ENCODE measurements at places on chromosomes 5 and 9.
A peak's percentile ranks its signal among the peaks of the same experiment; 100 is the strongest.

- DNase-seq: no peak
Observed at GRCh38 chr5:143152445-143152844, 251.0 kb downstream of the NR3C1 start.

GRCh38 chr9:34862836-34863235, 95.2 kb upstream of the PHF24 start:
- no peak for DNase-seq

- no peak for DNase-seq
Observed at GRCh38 chr9:89929673-89930480, 325.1 kb downstream of the GADD45G start.

DNA sequence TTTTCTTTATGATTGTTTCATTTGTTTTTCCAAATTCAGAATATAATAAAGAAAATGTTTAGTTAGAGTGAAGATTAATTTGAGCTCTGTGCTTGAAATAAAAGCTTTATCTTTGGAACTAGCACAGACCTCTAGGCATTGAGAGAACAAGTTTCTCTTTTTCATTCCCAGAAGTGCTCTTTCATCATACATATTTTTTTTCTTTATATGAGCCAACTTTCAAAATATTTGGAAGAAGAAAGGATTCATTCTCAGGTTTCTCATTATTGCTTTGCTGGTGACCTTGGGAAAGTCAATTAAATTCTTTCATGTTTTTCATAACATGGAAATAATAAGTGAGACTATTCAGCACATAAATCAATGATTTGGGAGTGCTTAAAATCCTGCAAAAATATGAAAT, 16.8 kb downstream of the CTXN3 start:
- DNase-seq: no peak

GRCh38 chr5:171207256-171207847, 101.7 kb upstream of the TLX3 start:
- peak; percentile 45 for DNase-seq

- no peak for DNase-seq
Observed at GRCh38 chr9:100370064-100370723, 17.5 kb upstream of the TEX10 start.

DNA sequence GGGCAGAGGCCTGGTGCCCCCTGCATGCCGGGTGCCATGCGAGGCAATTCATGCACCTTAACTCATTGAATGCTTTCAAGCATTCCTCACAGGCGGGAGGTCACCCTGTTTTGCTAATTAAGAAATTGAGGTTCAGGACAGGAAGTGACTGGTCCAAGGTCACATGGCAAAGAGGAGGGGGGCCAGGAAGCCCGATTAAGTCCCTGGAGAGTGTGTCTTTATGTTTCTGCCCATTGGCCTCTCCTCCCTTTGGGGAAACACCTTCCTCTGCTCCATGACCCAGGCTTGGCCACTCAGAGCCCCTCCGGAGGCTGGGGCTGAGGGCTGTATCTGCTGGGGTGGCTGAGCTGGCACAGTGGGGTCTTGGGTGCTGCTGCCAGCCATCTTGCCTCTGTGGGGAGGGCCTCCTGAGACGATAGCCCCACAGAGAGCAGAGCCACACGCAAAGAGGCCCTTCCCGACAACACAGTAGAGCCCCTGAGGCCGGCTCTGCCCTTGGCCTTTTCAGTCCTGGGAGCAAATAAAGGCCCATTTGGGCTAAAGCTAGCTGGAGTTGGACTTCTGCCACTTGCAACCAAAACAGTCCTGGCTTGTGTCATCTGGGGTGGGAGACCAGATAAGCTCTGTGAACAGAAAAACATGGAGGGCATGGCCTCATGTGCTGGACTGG, 90.8 kb upstream of the NEURL1B start:
- no peak for DNase-seq

- no peak for DNase-seq
Observed at GRCh38 chr9:79701651-79702050, 129.9 kb downstream of the TLE4 start.

- DNase-seq: no peak
Observed at GRCh38 chr5:174501461-174502069, 222.8 kb upstream of the MSX2 start.

DNA sequence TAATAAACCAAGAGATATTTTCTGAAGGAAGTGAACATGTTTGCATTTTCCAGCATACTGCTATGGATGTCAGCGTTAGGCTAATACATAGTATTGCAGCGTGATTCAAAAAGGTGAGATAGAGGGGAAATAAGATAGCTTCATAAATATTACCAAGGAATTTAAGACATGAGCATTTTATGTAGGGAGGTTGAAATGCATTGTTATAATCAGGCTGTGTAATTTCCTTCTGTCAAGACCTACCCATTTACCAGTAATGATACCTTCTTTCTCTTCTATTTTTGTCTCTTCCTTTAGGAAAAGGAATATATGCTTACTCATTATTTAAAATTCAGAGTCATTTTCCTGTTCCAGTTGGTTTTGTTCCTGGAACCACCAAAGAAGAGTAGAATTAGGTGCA, 33.3 kb downstream of the PIK3R1 start:
- DNase-seq: no peak

DNA sequence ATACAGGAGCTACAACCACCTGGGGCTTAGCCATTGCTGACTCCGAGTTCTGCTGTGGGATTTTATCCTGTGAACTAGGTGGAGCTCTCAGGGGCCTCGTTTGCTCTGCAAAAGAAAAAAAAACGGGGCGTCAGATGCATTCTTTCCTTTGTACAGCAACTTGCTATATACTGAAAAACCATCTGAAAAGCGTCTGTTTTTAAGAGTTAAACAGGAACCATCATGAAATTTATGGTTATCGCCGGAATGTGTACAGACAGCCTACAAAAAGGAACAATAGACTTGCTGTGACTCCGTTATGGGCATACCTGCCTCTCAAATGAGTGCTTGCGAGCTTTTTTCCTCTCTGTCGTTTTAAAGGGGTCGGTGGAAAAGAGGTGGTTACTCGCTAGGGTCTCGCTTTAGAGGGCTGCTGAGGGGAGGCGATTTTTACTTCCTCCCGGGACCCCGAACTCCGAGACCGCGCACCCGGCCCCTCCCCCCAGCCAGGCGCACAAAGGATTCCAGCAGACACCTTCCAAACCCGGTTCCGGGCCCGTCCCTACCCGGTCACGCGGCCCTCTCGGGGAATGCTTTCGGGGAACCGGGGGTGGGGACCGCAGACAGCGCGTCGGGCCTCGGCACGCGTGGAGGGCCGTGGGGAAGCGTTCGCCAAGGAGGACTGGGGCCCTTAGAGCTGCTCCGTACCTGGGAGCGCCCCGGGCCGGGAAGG, 826 bp downstream of the PAIP1 start:
- no peak for DNase-seq

DNA sequence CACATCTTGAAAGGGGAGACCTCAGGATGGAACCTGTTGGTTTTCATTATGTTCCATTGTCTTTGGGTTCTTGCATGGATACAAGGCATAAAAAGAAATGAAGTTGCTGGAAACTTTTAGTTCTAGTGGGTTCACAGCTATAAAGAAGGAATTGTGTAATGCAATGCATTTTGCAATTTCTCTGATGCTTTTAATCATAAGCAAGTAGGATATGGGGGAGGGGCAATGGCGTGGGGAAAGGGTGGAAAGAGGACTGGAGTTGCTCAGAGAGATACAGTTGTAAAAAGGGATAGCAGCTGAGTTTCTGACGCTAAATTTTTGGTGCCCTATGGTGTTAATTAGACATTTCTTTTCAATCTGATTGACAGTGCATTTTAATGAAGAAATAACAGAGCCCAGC, 88.6 kb upstream of the FANCC start:
- DNase-seq: no peak

DNA sequence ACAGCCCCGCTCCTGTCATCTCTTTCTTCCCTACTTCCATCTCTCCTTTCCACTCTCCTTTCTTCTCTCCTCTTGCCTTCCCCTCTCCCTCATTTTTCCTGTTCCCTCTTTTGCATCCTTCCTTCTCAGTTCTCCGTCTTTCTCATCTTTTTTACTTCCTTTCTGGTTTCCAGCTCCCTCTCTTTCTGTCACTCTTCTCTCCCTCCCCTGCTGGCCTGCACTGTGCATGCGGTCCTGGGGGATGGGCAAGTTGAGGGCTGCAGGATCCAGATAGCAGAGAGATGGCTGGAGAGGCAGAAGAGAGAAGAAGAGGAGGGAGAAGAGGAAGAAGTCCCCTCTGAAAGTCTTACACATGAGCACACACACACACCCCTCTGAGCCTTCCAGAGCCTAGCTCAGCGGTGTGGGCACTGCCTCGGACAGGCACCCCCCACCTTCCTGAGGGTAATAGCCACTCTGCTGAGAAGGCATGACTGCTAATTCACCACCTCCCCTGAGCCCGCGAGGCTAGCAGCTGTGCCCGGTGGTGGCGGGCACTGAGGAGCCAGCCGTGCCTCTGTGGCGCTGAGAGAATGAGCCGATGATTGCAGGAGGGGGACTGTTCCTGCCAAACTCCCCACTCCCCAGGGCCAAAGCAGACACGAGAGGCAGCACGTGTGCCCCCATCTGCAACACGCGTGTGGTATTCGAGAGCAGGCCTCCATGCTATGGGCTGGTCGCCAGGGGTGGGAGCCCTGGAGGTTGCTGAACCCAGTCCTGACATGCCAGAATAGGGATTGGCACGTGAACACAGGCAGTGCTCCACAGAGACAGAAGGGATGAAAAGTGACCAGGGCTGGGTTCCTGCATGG, 3.7 kb upstream of the CAMK2A start:
- DNase-seq: no peak

DNA sequence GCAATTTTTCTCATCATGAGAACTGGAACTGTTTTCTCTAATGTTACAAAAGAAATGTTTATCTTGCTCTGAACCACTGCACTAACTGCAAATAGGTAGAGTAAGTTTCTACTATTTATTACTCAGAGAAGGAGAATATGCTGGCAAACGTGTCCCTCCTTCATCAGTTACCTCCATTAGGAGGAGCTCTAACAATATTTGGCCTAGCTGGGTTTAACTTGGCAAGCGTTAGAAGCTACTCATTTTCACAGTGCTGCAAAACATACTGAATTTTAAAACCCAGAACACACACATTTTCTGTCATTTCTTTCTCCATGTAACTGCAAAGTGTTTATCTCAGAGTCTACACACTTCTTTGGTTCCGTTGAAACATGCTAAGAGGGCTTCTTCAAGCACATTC, 101.0 kb upstream of the GABRG2 start:
- DNase-seq: no peak

- DNase-seq: no peak
Observed at GRCh38 chr9:123127512-123128075, 94.1 kb downstream of the GPR21 start.

DNA sequence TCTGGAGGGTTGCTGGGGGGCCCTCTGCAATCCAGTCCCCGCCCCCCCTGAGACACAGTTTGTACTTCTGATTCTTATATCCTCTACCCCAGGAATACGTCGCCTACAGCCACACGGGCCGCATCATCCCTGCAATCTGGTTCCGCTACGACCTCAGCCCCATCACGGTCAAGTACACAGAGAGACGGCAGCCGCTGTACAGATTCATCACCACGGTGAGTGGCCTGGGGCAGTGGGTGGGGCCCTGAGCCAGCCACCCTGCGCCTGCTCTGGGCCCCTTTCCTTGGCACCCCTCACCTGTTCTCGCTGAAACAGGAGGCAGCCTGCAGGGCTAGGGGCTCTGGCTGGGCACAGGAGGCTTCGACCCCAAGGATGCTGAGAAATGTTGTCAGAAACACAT, 24.1 kb upstream of the RPL26L1 start:
- DNase-seq: no peak

- no peak for DNase-seq
Observed at GRCh38 chr5:67680099-67680498, 483.5 kb upstream of the CD180 start.

DNA sequence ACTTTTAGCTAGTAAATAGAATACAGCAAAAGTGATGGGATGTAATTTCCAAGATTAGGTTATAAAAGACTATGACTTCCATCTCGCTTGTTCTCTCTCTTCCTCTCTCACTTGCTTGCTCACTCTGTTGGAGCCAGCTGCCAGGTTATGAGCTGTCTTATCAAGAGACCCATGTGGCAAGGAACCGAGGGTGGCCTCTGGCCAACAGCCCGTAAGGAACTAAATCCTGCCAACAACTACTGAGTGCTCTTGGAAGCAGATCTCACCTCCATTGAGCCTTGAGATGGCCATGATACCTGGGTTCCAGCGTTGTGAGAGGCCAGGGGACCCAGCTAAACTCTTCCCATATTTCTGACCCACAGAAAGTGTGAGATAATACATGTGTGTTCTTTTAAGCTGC, 636.1 kb downstream of the ACTL7B start:
- no peak for DNase-seq

- peak; percentile 58 for DNase-seq
Observed at GRCh38 chr5:43065387-43065947, 25.3 kb upstream of the ANXA2R start.

DNA sequence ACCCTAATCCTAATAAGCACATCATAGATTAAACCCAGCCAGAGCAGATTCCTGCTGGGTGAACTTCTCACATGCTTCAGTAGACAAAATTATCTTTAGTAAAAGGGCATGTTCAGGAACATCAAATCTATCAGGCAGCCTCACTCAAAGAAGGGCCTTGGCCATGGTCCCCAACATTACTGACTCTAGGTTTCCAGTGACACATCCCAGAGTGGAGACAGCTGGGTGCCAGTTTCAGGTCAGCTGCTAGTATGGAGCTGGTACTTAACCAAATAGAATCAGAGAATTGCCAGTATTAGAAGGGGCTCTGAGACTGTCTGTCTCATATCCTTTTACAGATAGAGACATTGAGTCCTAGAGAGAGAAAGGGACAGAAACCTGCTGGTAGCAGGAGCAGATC, 44.1 kb upstream of the GALNT10 start:
- no peak for DNase-seq

DNA sequence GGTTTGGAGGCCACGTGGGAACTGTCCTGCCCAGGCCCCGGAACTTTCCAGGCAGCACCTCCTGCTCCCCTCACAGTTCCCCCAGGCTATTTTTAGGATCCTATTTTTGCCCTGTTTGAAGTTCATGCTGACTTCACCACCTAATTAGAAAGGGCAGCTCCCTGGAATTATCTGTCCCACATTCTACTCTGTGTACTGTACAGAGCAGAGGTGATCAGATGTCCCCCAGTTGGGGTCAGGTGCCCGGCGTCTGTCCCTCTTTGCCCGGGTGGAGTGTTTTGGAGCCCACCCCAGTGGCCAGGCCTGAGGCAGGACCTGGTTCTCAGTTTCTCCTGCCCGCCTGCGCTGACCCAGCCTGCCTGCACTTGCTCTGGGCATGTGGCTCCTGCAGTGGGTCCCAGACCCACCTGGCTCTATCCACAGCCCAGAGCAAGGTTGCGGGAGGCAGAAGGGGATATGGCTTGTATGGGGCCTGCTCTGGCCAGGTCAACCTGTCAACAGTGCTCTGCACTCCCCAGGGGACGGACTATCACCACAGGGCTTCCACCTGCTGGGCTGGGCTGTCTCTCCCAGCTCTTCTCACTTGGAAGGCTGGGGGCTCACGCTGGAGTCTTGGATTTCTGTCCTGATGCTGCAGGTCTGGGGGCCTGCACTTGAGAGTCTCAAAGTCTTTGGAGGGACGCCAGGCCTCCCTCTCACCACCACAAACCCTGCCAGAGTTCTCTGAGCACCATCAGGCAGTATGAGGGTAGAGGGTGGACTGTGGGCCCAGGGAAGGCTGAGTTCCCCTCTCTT, 268.3 kb downstream of the GADD45G start:
- DNase-seq: no peak
